A549 treated with ZK216348 at 1 μM for 4 hours (cell line): ENCODE measurements at places on chromosomes 7 and 10. TPM values are rescaled to one million over a fixed set of nuclear protein-coding genes. Genes with fewer than 3 reads are reported as not detected.

VAX1 gene
- 1.3 to 1.6 TPM (median 1.4 TPM) in 5 replicates for total RNA-seq

PNLIPRP2 gene
- total RNA-seq, result 0.12 TPM in 1 of 5 replicates, not detected in the others

SPDYE6 gene
- not detected in 5 replicates for total RNA-seq

SYT15 gene
- 2.0 to 3.9 TPM (median 2.3 TPM) in 5 replicates for total RNA-seq

HABP2 gene
- 0.07 to 0.12 TPM (median 0.09 TPM) in 4 of 5 replicates, not detected in the other for total RNA-seq

UPK3B gene
- 8.1 to 18.7 TPM (median 17.6 TPM) in 5 replicates for total RNA-seq
